A375 (cell line): ENCODE measurements at places on chromosomes 7 and 10. TPM values are rescaled to one million over a fixed set of nuclear protein-coding genes. Genes with fewer than 3 reads are reported as not detected.

Gene TPST1
- total RNA-seq = 24.7 and 25.4 TPM in 2 replicates

Gene MKX
- 0.05 and 0.11 TPM in 2 replicates for total RNA-seq

Gene GIMAP6
- 0.04 and 0.05 TPM in 2 replicates for total RNA-seq

Gene GPR158
- total RNA-seq = 5.5 and 6.1 TPM in 2 replicates

Gene NSUN5
- 57.7 TPM in 2 replicates for total RNA-seq

Gene HOXA1
- total RNA-seq = 0.94 and 1.1 TPM in 2 replicates

Gene CLRN3
- not detected in 2 replicates for total RNA-seq

Gene NKX1-2
- total RNA-seq = 0.08 and 0.11 TPM in 2 replicates

Gene SFTPA1
- total RNA-seq = not detected in 2 replicates

Gene FGF8
- total RNA-seq = 0.40 TPM in 1 of 2 replicates, not detected in the other

Gene HOGA1
- 1.7 and 1.9 TPM in 2 replicates for total RNA-seq

Gene ATXN7L1
- total RNA-seq = 4.6 and 6.5 TPM in 2 replicates

Gene CHN2
- 0.79 and 5.9 TPM in 2 replicates for total RNA-seq

Gene ASIC3
- total RNA-seq = 0.74 and 3.7 TPM in 2 replicates
